ENCODE measurements at places on chromosomes 3 and 15.

GRCh38 chr3:27353221-27353620 is 16.0 kb downstream of the NEK10 start:
- no peak for DNase-seq

DNA sequence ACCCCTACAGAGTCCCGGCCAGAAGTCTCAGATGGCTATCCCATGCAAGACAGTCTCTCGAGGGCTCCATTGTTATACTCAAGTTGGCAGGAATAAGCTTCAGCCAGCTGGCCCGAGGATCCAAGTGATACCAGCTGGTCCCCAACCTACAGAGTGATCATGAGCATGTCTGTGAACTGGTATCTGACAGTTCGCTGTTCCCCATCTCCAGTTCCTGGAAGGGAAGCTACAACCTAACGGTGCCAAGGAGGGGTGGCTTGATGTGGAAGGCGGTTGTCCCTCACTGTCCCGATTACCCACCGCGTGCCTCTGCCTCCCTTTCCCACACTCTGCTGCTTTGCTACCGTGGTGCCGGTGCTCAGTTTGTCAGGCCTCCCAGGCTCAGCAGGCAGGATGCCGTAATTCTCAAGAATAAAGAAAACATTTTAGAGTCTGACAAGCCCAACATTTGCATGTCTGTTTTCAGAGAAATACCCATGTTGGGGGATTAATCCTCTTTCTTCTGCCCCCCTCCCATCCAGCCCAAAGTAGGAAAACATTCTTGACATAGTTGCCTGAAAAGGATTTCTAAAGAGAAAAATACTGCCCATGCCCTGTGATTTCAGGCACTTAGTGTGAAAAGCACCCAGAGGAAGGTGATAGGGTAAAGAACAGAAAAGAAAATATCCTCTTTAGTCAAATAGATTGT is 49.4 kb upstream of the HES1 start:
- no peak for DNase-seq

GRCh38 chr3:16112910-16113504 is 61.5 kb upstream of the GALNT15 start:
- no peak for DNase-seq

DNA sequence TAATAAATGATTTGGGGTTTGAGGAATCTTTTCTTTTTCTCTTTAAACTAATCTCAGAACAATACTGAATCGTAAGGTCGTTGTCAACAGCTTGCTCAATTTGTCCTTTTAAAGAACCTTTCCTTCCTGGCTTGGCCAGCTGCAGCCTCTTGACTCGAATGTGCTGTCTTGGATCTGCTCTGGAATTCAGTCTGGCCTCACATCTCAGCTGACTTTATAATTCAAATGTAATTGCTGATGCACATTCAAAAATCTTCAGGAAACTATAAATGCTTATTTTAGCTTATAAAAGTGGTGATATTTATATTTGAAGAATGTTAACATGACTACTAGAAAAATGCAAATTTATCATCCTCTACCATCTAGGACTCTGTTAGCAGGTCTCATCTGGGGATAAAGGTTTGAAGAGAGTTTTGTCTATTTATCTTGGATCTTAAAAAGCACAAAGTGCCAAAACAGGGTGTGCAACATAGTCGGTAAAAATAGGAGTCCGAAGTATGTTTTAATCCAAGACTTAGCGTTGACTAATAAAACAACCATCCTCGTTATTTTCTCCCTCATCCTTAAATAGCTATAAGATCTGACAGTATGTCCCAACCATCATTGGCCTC is 1035.2 kb downstream of the MCTP2 start:
- DNase-seq, result no peak

DNA sequence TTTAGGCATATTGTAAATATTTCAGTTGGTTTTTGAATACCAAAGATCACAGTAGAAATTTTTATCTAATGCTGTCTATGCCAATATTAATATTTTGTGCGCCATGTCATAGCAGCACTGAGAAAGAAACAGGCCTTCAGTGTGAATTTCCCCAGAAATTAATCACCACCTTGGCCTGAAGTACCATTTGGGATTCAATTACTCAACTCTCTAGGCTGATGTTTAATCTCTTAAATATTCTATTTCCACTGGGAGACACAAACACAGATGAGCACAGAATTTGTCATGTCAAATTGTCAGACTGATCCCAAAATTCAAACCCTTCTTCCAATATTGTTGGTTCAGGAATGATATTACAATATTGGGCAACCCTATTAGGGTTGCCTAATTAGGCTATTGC is 509.3 kb downstream of the ROBO1 start:
- no peak for DNase-seq

DNA sequence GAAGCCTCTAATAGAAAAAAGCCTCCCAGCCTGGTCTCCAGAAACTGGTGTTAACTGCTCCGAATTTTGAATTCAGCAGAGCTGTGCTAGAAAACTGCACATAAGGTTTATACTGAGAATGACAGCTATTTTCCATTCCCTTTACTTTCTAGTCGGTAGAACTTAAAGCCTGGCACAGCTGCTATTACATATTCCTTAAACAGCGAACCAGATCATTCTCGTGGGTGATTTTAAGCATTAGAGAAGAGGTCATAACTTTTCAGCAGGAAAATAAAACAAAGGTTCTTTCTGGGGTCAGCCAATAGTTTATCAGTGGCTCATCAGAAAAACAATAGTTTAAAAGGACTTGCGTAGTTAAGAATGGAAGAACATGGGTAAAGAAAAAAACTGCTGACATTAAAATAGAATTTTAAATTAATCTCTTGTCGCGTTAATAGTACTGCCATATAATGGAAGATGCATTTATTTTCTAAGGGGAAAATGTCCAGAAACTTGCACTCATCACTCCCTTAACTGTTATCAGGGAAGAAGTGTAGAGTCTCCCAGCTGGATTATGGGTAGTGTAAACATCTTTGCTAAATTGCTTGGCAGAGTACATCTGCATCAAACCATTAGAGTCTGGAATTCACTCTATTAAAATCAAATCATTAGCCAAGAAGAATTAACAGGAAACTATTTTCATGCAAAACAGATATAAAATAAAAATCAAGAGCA is 7.9 kb downstream of the VGLL4 start:
- DNase-seq, result no peak

DNA sequence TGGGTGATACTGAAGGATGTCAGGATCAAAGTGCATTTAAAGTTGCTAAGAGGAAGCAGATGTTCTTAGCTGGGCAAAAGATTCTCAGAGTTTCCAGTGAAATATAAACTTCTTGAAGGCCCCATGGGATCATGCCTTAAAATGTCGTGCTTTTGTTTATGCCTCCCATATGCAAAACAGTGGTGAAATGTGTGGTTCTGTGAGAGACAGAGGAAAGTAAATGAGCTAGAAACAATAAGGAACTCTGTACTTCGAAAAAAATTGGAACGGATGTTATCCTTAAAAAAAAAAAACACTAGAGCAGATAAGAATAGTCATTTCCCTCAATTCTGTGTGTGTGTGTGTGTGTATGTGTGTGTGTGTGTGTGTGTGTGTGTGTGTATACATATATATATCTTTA is 497.0 kb upstream of the TBL1XR1 start:
- DNase-seq, result no peak

- no peak for DNase-seq
These were observed 132.8 kb upstream of the ICE2 start for GRCh38 chr15:60611592-60612346.

GRCh38 chr3:156109989-156110388 is 10.4 kb upstream of the KCNAB1 start:
- no peak for DNase-seq

- no peak for DNase-seq
These were observed 34.8 kb upstream of the FAM174B start for GRCh38 chr15:92690395-92690794.

DNA sequence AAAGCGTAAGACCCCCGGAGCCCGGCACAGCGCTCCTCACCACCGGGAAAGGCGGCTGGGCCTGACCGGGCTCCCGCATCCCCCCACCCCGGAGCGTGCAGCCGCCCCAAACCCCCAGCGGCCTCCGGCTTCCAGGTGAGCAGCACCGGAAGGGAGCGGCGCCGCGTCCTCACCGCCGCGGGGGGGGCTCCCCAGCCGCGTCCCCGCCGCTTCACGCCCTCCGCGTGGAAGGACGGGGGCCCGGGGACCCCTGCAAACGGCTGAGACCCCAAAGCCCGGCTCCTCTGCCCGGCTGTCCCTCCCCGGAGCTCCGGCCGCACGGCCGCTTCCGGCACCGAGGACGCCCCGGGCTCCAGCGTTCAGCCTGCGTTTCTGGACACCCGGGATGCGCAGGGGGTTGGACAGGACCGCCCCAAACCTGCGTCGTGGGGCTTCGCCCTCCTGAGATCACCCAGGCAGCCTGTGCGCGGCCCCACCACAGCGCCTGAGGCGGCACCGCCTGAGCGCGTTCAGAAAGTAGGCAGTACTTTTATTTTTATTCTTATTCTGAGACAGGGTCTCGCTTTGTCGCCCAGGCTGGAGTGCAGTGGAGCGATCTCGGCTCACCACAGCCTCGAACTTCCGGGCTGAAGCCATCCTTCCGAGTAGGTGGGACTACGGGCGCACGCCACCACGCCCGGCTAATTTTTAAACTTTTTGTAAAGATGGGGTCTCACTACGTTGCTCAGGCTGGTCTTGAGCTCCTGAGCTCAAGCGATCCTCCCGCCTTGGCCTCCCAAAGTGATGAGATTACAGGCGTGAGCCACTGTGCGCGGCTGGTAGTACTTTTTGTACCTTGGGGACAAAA is 51.6 kb upstream of the BLM start:
- DNase-seq, result peak; percentile 49

- no peak for DNase-seq
These were observed 67.6 kb downstream of the TUSC7 start for GRCh38 chr3:116776880-116777785.

GRCh38 chr3:171959532-171960089 is 79.8 kb upstream of the FNDC3B start:
- DNase-seq, result no peak

- no peak for DNase-seq
These were observed 31.4 kb downstream of the ACAA1 start for GRCh38 chr3:38105525-38105924.

- DNase-seq, result no peak
These were observed 613.4 kb downstream of the NLGN1 start for GRCh38 chr3:174010907-174011306.

- no peak for DNase-seq
These were observed 14.1 kb downstream of the LCMT2 start for GRCh38 chr15:43316016-43316970.

GRCh38 chr15:32683906-32684584 is 33.8 kb upstream of the GREM1 start:
- DNase-seq, result no peak

DNA sequence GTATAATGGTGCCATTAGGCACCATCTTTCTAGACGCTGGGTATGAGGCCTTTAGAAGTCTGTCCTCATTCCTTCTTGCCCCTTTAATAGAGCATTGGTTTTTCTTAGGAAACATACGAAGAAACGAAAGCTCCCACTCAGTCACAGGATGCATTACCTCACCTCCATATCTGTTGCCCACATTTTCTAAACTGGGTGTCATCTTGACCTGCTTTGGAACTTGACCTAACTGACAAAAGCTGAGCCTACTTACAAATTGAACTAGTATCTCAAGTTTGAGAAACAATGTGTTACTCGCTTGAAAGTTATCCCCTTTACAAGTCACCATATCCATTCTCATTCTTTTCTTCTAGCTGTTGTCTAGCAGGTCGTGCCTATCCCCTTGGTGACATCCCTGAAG is 102.7 kb downstream of the VPS8 start:
- no peak for DNase-seq

DNA sequence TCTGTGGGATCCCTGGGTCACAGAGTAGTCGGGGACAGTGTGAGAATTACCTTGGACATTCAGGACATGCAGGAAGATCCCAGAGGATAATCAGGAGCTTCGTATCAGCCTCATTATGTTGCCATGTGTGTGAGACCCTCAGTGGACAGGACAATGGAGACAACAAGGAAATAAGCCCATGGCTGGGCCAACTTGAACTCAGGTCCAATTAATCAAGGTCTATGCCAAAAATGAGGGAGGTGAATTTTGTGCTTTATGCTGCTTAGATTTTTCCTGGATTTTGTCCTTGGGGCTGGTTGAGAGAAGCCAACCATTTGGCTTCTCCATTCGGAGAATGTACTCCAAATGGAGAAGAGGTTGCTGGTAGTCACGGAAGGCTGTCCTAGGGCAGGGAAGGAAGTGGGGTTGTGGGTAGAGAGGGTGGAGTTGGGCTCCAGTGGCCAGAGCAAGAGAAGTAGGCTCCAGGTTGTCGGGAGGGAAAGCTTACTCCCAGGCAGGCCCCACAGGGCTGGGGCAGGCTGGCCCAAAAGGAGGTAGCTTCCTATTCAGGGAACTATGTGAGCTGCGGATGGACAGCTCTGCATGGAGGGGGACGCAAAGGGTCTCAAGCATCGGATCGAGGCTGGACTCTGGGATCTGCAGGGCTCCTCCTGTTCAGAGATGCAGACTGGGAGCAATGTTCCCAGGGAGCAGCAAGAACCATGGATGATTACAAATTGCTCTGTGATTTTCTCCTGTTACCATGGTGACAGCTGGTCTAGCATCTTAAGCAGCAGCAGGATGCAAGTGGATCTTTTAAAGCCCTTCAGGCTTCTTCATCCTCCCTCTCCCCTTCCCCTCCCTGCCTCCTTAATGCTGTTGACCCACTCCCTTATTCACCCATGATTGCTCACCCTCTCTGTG is 91.1 kb downstream of the WNT7A start:
- DNase-seq, result no peak

DNA sequence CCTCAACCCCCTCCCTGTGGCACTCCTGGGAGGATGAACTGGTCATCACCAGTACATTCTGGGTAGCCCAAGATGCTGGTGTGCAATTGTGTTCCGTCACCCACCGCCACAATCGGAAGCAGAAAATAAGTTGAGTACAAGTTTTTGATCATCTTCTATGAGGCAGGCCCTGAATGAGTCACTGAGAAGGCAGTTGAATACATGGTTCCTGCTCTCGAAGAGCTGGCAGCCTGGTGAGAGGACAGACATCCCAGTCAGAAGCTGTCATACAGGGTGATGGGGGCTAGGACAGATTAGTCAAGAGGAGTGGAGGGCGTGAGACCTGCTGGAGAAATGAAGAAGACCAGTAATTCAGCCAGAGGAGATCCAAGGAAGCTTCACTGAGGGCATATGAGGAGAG is 6.2 kb downstream of the CEMIP start:
- DNase-seq, result no peak

DNA sequence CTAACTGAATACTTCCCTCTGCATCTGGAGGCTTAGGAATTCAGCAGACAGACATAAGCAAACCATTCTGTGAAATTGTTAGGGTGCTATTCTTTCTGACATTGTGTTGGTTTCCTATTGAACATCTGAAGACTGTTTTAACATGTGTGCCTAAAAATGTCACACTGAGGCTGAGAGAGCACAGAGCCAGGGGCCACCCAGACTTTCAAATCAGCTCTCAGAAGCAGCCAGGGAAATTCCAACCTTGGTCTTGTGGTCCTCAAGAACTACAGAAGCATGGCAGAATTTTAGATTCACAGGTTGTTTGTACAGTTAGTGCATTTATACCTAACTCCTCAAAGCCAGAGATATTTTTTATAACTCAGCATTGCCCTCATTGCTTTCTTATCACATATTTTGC is 929.2 kb upstream of the CFAP20DC start:
- peak; percentile 9 for DNase-seq

DNA sequence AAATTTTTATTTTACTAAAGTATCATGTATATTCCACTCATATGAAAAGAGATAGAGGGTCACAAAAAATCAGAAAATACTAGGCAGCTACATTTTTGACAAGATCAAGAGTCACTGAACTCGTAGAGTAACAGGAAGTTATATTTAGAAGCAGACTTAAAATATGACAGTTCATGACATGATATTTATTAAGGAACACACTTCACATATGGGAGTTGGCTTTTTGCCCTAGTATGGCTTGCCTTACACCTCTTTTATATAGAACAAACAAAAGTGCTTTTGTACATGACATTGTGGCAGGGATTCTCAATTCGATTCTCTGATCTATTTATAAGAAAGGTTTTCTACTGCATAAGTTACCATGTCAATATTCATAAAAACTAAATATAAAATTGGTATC is 80.1 kb upstream of the GBE1 start:
- DNase-seq, result no peak

Data from CD4-positive, alpha-beta T cell treated with Interleukin-6 for 4 hours (primary cell).